Panc1 (cell line): ENCODE measurements at places on chromosomes 1 and 21.

GRCh38 chr1:57450981-57451380 is 27.1 kb upstream of the DAB1 start:
- DNase-seq: no peak

DNA sequence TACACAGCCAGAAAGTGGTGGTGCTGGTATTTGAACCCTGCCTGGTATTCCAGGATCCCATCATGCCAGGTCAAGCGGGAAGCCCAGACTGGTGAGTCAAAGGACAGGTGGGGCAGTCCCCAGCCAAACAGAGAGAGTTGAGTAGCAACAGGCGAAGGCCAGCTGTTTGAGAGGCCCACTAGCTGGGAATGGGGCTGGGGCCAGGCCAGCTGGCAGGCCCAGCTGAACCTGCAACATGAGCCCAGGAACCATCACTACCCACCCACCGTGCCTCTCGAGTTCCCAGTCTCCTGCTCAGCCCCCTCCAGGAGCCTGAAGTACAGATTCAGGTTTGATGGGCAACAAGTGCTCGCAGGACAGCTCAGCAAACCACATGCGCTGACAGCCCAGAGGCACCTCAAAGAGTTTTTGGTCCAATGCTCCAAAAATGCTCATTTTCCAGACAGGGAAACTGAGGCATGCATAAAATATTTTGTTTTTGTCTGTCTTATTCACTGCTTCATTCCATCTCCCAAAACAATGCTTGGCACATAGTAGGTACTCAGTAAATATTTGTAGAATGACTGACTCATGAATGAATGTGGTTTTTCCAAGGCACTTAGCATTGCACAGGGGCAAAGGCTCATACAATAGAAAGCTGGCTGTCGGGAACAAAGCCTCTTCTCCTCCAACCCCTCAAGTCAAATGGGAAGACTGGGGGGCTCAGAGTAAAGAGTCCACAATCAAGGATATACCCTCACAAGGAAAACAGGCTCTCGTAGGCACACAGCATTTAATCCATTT is 42.5 kb upstream of the CLIC4 start:
- DNase-seq: no peak

DNA sequence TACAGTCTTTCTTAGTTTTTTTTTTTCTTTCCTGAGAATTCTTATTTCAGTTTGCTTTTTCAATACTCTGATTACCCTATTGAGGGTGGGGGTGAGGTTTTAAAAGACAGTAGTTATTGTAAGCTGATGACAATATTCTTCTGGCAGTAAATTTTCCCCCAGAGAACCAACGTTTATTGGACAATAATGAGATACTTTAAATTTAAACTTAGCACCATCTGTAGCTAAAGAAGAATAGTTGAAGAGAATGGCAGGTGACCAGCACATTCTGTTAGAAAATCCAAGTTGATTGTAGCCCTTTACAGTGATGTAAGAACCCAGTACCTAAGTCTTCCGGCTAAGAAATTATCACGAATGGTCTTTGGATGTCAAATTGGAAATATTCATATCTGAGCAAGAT is 364.6 kb upstream of the LYPLAL1 start:
- no peak for DNase-seq

- no peak for DNase-seq
These were observed 62.9 kb upstream of the ERG start for GRCh38 chr21:38561205-38561604.

- no peak for DNase-seq
These were observed 25.8 kb downstream of the STYXL2 start for GRCh38 chr1:167119696-167120095.

GRCh38 chr1:16924216-16924918 is 2.6 kb downstream of the CROCC start:
- no peak for DNase-seq

DNA sequence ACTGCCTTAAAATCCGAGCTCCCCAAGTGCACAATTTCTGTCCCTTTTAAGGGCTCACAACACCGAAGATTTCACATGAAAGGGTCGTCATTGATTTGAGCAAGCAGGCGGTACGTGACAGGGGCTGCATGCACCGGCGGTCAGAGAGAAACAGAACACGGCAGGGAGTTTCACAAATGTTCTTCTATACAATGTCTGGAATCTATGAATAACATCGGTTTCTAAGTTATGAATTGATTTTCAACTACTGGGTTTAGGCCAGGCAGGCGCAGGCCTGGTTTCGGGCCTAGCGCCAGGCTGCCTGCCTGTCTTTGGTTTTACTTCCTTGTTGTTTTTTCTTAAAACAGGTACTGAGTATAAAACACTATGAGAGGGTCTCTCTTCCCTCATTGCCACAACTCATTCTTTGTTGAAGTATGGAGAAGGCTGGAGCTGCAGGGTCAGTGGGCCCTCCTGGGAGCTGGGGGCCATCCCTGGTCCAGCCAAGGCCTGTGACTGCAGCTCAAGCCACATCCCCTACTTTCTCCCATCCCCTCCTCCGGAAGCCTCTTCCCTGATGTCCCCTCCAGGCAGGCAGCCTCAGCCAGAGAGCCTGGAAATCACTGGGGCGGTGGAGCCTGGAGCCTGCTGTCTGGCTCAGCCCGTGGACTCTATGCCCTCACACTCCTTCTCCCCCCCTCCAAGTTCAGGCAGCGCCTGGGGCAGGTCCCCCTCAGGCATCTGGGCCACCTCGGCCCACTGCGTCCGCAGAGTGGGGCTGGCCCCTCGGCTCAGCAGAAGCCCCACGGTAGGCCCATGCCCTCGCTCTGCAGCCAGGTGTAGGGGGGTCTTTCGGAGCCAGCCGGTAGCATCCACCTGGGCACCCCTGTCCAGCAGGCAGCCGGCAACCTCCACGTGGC is 2.4 kb downstream of the ANKRD65 start:
- no peak for DNase-seq

DNA sequence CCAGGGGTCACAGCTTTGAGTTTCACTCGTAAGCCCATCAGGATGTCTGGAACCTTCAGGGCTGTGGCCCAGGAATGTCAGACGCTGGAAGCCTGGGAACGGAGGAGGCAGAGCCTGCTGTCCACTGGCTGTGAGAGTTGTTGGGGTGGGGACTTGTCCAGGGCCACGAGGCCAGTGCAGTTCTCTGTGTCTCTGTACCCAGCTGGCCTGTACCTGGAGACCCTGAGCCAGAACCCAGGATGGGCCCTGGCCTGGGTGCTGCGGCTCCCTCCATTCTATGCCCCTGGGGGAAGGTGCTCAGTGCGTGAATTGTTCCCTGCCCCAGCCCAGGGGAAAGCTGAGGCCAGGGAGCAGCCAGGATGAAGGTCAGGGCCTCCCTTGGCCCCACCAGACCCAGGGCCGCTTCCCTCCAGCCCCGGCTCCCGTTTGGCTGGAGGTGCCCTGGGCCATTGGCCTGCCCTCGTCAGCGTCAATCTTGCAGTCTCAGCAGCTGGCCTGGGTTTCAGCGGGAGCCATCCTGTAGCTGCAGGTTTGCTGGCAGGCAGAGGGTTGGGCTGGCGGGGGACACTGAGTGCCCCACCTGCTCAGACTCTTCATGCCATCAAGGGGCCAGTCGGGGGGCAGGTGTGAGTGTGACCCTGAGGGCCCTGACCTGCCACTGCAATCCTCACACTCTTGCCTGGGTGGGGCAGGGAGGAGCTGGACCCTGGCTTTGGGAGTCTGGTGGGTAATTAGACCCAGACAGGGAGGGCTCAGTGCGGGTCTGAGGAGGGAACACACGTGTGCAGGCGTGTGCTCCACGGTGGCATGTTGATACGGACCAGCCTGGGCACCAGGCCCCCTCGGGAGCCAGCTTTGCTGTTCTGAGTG is 724 bp upstream of the CALML6 start:
- DNase-seq: no peak

- no peak for DNase-seq
These were observed 43.2 kb downstream of the LRRC71 start for GRCh38 chr1:156963621-156964020.

DNA sequence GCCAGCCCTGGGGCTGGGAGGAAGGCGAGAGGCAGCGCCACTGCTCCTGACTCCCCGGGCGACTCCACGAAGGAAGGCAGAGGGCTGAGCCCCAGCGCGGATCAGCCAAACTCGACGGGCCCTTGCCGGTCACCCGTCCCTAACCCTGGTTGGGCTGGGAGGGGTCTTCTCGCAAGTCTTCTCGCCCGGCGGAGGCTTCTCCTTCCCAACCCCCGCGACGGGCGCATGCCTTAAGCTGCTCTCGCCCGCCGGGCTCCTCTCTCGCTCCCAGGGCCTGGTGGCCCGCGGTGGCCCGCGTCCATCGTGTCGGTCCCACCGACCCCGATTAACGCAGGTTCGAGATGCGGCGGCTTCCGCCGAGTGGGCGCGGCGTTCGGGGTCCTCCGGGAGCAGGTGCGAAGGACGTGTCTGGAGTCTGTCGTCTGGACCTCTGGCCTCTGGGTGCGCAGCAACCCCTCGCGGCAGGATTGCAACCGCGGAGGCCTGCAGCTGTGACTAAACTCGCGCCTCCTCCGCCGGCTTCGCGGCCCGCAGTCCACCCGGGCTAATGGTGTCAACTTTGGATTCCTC is 29.0 kb upstream of the PPM1J start:
- no peak for DNase-seq

DNA sequence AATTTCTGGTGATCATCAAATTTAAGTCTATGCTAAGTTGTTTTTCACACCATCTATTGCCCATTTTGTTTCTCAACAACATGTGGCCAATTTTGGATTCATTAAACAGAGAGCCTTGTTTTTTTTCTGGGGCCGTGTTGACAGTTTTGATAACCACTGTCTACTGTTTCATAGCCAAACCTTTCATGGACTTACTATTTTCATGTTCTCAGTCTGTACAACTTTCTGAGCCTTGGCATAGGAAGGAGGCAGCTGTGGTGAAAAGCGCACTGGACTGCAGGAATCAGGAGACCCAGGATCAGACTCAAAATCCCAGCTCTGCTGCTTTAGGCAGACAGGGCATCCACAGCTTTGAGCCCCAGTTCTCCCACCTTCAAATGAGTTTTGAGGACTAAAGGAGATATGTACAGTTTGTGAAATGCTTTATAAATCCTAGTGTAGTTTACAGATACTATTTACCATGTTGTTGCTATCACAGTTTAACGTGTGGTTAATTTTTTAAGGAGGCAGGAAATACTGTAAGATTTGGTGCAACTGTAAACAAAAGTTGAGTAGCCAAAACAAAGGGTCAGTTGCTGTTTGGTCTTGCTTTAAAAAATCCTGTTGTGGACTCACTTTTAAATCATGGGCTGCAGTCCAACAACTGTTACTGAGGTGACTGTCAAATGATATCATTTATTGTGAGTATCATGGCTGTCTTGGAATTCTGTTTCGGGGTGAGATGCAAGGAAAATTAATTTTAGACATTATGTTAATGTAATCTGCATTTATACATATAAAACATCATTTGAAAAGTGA is 2.9 kb downstream of the MACO1 start:
- DNase-seq: no peak

GRCh38 chr21:42475526-42476387 is 20.3 kb downstream of the RSPH1 start:
- DNase-seq: no peak

DNA sequence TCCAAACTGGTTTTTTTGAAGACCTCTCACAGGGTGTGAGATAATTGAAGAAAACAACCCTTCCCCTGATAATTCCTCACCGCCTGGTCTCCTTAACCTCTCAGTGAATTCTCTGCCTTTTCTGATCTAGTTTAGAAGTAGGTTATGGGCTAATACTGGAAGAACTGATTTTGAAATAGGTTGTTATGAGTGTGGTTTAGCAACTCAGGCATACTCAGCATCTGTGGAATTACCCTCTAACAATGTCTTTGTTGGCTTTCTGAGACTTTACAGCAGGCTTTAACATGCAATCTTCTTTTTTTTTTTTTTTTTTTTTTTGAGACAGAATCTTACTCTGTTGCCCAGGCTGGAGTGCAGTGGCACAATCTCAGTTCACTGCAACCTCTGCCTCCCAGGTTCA is 10.3 kb upstream of the PLD5 start:
- DNase-seq: no peak

DNA sequence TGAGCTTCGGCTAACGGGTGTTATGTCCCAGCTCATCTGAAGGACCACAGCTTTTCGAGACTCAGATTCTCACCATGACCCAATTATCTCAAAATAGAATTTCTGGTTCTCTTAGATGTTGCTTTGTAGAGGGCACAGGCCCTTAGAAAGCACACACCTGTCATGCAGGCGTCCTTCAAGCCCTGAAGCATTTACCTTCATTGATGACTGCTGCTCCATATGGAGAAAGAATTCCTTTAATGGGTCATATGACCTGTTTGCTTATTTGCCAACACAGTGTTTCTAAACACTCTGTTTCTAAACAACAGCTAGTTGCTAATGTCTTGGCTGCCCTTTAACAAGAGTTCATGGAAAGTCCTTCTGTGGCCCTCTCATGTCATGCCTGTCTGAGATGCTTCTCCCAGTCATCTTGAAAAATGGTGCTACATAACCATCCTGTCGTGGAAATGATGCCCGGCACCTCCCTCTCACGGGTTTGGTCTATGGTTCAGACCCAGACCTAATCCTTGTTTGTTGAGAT is 495.7 kb downstream of the KIF26B start:
- no peak for DNase-seq

DNA sequence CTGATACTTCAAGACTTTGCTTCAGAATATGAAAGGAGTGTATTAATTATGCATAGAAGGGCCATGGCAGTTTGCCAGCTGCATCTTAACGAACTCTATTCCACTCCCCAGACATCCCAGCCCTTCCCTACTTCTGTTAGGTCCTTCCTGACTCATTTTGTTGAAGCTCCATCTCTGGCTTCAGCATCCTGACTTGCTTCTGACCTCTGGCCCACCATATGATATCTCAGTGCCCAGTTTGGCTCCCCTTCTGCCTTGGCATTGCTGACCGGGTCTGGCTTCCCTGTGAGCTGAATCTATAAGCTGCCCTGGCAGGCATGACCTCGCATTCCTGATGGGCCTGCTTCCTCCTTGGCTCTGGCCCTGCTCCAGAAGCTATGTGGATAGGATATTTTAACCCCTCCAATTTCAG is 27.6 kb upstream of the ARHGAP29 start:
- no peak for DNase-seq

DNA sequence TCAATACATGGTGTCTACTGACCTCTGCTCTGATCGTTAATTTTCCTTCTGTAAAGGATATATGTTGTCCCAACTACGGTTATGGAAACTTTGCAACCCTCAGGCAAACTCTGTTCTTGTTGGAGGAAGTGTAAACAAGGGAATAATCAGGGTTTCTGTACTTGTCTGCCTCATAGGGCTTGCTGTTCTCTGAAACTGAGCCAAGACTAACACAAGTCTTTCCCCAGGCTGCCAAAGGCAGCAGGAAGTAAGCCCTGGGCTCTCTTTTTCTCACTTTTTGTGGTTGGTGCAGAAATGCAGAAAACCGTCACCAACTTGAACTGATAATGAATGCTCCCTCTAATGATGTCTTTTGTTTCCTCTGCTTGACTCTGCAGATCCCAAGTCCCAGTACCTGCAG is 7.6 kb downstream of the CYP4X1 start:
- DNase-seq: no peak

GRCh38 chr1:48978413-48978812 is 201.7 kb upstream of the BEND5 start:
- DNase-seq: no peak

- no peak for DNase-seq
These were observed 29.1 kb downstream of the CENPF start for GRCh38 chr1:214632091-214632490.

- no peak for DNase-seq
These were observed 31.6 kb downstream of the TEX35 start for GRCh38 chr1:178544531-178544930.
